ENCODE measurements at places on chromosomes 11 and 22.
A peak's percentile ranks its signal among the peaks of the same experiment; 100 is the strongest.

DNA sequence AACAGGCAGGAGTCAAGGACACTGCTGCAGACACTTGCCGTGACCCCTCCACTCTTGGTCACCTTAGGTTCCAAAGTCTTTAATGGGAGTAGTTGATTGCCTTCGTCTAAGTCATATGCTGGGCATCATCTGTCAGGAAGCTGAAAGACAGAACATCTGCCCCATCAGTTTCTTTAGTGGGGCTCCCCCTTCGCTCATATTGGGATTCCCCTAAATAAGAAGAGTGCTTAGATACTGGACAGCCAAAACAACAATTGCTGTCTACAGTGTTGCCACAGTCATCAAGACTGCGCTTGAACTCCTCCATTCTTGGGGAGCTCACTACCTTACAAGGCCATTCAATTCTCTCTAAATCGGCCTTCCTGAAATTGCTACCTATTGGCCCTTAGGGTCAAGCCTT, 58.5 kb downstream of the UBASH3B start:
- no peak for DNase-seq

DNA sequence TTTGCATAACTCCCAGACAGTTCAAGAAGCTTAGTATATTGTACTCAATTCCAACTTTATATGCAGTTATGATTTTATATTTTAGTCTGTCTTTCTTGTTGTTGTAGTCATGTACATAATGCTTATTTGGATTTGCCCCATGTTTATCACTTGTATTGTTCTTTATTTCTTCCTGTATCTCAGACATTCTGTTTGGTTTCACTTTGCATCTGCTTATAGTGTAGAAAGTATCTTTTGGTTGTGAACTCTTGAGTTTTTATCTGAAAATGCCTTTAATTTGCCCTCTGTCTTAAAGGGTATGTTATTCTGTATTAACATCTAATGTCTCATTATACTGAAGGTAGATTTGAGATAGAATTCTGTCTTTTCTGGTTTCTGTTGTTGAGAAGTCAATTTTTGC, 275.4 kb downstream of the DYNC2H1 start:
- no peak for DNase-seq

- no peak for DNase-seq
These were observed 220.3 kb downstream of the MN1 start for GRCh38 chr22:27581236-27581635.

DNA sequence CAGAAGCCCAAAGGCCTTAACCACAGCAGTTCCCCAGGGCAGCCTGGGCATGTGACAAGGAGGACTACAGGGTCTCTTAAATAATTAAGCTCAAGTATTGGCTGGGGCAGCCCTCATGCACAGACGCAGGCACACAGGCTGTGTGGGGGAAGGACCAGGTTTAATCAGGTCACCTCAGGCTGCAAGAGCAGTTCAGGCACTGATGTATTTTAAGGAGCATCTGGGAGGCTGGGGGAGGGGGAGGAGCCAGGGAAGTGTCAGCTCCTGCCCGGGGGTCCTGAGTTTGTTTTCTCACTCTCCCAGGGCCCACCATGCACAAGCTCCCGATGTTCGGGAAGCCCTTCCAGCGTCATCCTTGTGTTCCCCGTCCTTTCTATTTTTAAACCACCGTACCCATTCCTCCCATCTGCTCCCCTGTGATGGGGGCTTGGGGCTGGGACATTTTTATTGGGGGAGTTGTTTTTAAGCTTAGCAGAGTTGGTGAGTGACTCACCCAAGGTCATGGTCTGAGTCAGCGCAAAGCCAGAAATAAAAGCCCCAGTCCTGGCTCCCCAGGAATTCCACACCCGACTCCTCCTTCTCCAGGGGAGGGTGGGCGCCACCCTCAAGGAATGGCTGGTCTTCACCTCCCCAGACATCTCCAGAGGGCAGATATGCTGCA, 2.4 kb downstream of the CSDC2 start:
- DNase-seq: peak; percentile 62

- no peak for DNase-seq
These were observed 35.6 kb downstream of the ARL14EP start for GRCh38 chr11:30358536-30358935.

GRCh38 chr11:35101223-35101622, 37.7 kb upstream of the CD44 start:
- DNase-seq: no peak

DNA sequence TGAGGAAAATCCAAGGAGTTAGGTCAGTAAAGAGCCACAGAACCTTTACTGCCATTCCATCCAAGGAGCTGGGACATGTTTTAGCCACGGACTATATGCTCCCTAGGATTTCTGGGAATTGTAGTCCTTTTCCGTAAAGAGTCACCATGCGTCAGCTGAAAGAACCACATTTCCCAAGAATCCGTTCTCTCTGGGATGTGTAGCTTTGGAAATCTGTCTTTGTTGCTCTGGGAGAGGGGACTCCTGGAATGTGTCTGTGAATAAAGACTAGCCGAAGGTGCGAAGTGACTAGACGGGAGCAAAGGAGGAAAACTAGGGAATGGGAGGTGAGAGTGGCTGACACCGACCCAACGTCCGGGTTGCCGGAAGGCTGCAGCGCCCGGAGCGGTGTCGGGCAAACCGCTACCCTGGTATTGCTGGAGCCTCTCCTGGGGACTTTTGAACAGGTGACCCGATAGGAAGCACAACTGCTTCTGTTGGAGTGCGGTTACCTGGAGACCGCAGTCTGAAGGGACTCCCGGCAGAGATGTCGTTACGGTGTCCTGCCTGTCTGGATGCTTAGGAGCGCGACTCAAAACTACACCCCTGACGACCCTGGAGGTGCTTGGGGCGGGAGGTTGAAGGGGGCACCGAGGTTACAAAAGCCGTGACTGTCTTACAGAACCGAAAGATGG, at the start of gene IFTAP:
Gene IFTAP, plus strand, starts transcription at position 187 of the 674 bp plus-strand sequence. CDS start 15,602 bp downstream, outside the sequence.
- DNase-seq: peak; percentile 95

- DNase-seq: no peak
These were observed 1.9 kb downstream of the RHBDD3 start for GRCh38 chr22:29265929-29266328.

DNA sequence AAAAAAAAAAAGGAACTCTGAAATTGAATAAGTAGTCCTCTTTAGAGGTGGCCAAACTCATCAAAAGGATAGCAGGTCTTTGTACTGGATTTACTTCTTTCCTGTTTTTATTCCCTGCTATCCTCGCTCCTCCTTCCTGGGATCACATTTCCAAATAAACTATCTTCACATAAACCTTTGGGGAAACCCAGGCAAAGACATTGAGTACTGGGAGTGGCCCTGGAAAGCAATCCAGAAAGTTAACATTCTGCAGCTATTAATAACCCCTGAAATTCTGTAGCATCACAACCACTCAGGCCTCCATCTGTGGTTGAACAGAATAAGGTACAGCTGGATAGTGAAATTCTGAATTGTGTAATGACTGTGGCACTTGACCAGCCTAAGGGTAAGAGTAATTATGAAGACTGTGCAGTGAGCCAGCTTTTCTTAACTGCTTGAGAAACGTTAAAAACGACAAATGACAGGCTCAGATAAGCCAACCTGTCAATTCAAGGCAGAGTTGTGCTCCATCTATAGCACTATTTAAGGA, 58.8 kb downstream of the ISX start:
- DNase-seq: no peak

DNA sequence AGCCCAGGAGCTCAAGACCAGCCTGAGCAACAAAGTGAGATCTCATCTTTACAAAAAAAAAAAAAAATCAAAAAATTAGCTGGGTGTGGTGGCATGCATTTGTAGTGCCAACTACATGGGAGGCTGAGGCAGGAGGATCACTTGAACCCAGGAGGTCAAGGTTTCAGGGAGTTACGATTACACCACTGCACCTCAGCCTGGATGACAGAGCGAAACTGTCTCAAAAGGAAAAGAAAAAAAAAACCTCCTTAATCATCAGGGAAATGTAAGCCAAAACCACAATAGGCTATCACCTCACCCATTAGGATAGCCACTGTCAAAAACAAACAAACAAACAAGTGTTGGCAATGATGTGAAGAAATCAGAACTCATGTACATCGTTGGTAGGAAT, 13.4 kb downstream of the DGCR2 start:
- no peak for DNase-seq

GRCh38 chr11:69394869-69395246, 86.6 kb upstream of the LINC01488 start:
- DNase-seq: no peak

DNA sequence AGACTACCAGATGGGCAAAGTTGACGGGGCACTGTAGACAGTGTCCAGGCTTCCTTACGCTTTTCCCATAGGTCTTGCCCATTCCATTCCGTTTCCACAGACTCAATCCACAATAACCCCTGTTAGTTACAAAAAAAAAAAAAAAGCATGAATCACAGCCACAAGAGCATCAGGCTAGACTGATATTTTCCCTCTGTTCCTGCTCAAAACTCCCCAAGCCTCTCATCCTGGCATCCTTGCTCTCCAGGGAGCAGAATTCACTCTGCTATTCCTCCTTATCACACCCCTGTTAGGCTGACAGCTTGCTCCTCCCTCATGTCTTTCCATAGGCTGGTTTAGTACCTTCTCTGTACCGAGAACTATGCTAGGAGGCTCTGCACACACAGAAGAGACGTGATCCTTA, 42.2 kb downstream of the TMEM123 start:
- no peak for DNase-seq

GRCh38 chr11:122271137-122271536, 155.1 kb upstream of the BLID start:
- no peak for DNase-seq

DNA sequence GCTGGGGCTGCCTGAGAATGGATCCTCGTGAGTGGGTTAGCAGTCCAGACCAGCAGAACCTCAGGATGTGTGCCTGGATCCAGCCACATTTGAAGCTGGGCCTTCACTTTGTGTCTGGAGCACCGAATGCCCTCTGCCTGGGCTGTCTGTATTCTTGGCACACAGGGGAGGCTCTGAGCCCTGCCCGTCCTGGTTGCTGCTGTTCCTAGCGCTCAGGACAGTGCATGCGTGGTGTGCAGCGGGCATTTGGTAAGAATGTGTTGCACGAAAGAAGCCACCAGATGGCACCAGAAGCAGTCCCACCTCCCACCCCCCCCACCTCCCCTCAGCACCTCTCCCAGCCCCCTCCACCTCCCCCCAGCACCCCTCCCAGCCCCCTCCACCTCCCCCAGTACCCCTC, 4.1 kb upstream of the MAPK11 start:
- DNase-seq: peak; percentile 73

- no peak for DNase-seq
These were observed 131.0 kb downstream of the FBXO7 start for GRCh38 chr22:32605576-32605975.

- DNase-seq: peak; percentile 22
These were observed 382.6 kb downstream of the KCNA4 start for GRCh38 chr11:29634244-29634643.

GRCh38 chr11:111550258-111550657, 9.7 kb downstream of the LAYN start:
- DNase-seq: no peak

- DNase-seq: no peak
These were observed 18.8 kb upstream of the ACCSL start for GRCh38 chr11:44028816-44029506.

DNA sequence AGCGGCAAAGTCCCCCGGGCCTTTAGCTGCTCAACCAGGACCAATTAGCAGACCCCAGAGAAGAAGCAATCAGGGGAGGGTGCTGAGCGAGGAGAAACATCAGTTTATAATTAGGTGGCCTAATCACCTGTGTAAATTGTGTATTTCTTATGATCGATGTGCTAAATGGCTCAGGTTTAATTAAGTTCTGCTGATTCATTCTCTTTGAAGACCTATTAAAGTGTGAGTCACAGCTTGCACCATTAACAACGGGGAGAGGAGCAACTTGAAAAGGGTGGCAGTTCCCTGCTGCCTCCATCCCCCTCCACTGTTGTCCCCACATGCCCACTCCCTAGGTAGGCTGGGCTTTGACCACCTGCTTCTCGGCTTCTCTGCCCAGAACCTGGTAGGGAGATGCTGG, 10.7 kb downstream of the ISX start:
- DNase-seq: no peak

GRCh38 chr22:36433318-36434231, 45.8 kb upstream of the MYH9 start:
- no peak for DNase-seq

DNA sequence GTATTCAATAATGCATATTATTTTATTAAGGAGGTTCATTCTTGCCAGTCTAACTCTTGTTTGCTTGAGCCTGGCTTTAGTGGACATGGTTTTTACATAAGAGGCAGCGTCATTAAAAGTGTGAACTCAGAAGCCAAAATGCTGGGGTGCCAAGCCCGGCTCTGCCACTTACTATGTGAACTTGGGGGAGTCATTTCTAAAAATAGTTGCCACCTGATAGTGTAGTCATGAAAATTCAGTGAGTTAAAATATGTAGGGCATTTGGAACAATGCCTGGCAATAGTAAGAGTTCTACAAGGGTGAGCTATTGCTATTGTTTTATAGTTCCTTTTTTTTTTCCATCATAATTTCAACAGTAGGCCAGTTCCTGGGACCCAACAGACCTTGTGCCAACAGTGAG, 49.9 kb downstream of the TENM4 start:
- no peak for DNase-seq

GRCh38 chr11:134843020-134843419, 431.0 kb upstream of the B3GAT1 start:
- no peak for DNase-seq

- DNase-seq: no peak
These were observed 321.0 kb downstream of the TBC1D22A start for GRCh38 chr22:47083379-47083986.

GRCh38 chr11:77073328-77074001, 6.7 kb downstream of the CAPN5 start:
- DNase-seq: peak; percentile 40

GRCh38 chr11:60972182-60973030, 926 bp downstream of the CD6 start:
- DNase-seq: no peak

- no peak for DNase-seq
These were observed 619.0 kb downstream of the OPCML start for GRCh38 chr11:132913295-132913694.

GRCh38 chr22:48927591-48927990, 900.1 kb downstream of the BRD1 start:
- no peak for DNase-seq

- no peak for DNase-seq
These were observed 15.7 kb downstream of the PLAAT3 start for GRCh38 chr11:63598556-63598955.

DNA sequence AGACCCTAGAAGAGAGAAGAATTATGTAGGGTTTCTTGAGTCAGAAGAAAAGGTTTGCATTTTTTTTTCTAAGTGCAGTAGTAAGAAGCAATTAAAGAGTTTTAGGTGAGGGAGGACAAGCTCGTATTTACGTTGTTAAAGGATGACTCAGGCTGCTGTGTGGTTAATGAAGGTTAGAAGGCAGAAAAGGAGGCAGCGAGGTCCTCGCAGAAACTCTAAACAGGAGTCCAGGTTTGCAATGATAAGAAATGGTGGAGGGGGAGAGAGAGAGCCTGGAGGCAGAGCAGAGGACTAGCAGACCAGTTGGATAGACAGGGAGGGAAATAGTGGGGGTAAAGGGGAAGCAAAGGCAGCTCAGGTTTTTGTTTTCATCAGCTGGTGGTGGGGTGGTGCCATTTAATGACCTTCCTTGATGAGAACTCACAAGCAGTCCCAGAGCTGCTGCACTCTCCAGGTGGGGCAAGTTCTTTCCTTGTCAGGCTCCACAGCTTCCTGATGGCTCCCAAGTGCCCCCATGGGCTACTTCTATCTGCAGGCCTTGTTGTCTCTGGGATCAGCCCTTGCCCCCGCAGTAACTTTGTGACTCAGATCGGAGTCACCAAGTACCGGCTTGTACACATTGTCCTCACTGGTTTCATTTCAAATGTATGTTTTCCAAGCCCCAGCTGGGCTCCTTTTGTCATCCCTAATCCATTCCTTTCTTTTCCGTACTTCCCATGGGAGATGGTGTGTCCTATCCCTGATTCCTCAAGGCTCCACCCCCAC, 8.3 kb upstream of the INSC start:
- peak; percentile 30 for DNase-seq

GRCh38 chr11:19193916-19194315, 7.9 kb downstream of the CSRP3 start:
- no peak for DNase-seq
